ENCODE measurements at places on chromosomes 5 and 9.

DNA sequence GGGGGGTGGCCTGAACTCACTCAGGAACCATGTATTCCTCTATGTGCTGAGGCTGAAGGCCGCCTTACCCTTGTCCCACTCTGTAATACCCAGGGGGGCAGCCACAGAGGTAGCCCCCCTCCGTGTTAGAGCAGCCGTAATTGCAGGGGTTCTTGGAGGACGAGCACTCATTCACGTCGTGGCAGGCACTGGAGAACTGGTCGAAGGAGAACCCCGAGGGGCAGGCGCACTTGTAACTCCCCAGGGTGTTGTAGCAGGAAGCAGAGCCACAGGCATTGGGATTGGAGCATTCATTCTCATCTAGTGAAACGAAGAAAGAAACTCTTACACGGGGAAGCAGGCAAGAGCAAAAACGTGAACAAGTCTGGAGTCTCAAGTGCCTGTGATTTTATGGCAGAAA lies 179.8 kb downstream of the SLC12A2 start:
- DNase-seq, result no peak

GRCh38 chr5:73256862-73257261 lies 83.9 kb downstream of the TMEM174 start:
- DNase-seq, result no peak

GRCh38 chr9:88013035-88013434 lies 38.7 kb upstream of the CDK20 start:
- DNase-seq, result no peak

- DNase-seq, result no peak
Measured at GRCh38 chr5:65197531-65198455, 283.9 kb downstream of the ADAMTS6 start.

DNA sequence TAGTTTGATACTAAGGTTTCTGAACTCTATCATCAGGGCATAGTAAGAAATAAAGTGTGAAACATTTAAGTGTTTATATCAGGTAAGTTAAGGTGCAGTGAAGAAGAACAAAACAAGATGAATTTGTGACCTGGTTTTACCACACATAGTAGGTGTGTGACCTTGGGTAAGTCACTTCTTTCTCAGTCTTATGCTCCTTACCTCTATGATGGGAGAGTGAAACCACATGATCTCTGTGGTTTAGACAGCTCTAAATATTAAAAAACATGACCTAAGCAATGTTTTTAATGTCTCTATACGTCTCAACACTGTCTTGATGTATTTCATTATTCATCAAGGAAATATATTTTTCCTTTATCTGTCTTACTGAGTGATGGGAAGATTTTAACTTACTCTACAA lies 629.6 kb upstream of the DMAC1 start:
- no peak for DNase-seq

- no peak for DNase-seq
Measured at GRCh38 chr9:69569738-69570451, 102.3 kb downstream of the APBA1 start.

- DNase-seq, result no peak
Measured at GRCh38 chr9:68740561-68740960, 35.5 kb downstream of the PIP5K1B start.

DNA sequence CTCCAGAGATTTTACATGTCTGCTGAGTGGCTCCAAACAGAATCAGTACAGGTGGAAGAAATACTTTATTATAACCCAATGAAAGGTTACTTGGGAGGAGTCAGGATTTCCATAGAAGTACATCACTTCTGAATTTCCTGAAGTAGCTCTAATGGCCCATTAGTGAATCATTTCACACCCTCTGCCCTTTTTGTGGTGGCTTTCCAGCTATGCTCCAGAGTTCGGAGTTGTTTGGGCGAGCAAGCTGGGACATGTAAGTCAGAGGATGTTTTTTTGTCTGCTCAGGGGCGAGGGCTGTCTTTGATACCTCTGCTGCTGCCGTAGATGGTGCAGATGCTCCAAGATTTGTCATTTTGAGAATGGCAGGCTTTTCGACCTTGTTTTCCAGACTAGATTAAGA lies 226.1 kb downstream of the GOLPH3 start:
- DNase-seq, result no peak

DNA sequence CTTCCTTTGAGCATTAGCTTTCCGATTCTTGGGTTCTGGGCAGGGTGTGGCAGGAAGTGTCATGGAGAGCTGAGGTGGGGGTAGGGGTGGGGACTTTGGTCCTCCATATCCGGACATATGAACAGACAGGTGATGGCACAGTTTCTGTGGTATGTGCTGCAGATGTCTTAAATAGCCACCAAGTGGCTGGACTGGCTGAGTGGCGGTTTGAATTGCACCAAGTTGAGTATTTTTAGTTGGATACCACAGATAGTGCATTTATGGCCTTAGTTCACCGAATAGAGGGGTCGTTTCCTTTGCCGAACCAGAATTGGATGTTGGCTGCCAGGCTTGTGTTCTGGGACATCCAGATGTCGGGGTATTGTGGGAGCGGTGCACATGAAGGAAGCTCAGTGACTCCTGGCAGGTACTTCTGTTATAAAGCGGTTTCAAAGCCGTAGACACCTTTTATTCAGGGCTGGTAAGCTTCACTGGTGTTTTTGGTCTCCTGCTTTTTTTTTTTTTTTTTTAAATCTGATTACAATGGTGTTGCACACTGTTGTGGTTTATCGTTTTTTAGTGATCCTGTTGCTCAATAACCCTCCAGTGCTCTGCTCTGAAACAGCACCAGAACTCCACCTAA lies 15.1 kb upstream of the TNFAIP8 start:
- DNase-seq, result peak; percentile 77

DNA sequence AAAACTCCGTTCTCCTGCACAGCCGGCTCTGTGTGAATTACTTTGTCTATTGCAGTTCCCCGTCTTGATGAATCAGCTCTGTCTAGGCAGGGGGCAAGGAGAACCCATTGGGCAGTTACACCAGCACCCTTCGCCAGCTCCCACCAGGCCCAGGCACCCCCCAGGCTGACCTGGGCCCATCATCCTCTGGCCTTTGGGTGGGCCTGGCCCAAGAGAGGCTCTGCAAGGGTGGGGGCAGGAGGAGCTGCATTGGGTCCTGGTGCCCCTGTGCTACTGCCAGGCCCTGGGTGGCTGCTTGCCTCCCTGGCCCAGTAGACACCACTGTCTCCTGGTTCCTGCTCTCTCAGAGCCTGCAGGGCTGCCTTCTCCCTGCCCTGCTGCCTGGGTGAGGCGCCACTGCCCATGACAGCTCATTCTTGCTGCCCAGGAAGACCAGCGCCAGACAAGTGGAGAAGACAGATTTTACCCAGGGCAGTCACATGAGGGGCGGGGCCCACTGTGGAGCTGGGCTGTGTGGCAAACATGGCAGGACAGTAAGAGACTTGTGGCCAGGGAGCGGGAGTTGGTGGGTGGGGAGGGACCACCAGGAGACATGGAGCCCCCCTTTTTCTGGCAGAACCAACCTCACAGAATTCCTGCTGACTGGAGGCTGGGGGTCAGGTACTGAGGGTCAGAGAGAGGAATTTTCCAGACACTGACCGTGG lies 67.2 kb downstream of the MRPL36 start:
- no peak for DNase-seq

DNA sequence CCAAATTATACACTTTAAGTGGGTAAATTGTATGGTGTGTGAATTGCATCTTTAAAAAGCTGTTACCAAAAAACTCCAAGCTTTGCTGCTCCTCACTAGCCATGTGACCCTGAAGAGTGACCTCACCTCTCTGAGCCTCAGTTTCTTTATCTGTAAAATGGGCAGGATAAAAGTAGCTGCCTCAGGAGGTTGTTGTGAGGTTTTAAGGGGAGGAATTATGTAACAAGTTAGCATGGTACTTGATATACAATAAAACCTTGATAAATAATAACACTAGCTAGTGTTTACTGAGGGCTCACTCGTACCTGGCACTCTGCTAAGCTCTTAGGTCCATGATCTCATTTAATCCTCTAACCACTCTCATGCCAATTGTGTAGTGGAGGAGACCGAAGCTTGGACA lies 19.0 kb upstream of the PHF19 start:
- no peak for DNase-seq
